ENCODE measurements at places on chromosomes 2 and 18.

- no peak for DNase-seq
Observed at GRCh38 chr2:230863031-230863430, 1.7 kb upstream of the ITM2C start.

- DNase-seq, result no peak
Observed at GRCh38 chr18:37403100-37403781, 162.4 kb downstream of the CELF4 start.

GRCh38 chr2:169301596-169302335, 60.6 kb downstream of the LRP2 start:
- DNase-seq, result no peak

- no peak for DNase-seq
Observed at GRCh38 chr2:573025-573424, 104.2 kb downstream of the TMEM18 start.

DNA sequence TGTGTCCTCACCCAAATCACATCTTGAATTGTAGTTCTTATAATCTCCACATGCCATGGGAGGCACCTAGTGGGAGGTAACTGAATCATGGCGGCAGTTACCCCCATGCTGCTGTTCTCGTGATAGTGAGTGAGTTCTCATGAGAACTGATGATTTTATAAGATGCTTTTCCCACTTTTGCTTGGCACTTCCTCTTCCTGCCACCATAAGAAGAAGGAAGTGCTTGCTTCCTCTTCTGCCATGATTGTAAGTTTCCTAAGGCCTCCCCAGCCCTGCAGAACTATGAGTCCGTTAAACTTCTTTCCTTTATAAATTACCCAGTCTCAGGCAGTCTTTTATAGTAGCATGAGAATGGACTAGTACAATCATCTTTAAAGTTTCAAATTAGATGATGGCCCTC, 902.4 kb upstream of the PIK3C3 start:
- DNase-seq, result no peak
